NCI-H2081 (cell line): ENCODE measurements at places on chromosomes 12 and 14.

DNA sequence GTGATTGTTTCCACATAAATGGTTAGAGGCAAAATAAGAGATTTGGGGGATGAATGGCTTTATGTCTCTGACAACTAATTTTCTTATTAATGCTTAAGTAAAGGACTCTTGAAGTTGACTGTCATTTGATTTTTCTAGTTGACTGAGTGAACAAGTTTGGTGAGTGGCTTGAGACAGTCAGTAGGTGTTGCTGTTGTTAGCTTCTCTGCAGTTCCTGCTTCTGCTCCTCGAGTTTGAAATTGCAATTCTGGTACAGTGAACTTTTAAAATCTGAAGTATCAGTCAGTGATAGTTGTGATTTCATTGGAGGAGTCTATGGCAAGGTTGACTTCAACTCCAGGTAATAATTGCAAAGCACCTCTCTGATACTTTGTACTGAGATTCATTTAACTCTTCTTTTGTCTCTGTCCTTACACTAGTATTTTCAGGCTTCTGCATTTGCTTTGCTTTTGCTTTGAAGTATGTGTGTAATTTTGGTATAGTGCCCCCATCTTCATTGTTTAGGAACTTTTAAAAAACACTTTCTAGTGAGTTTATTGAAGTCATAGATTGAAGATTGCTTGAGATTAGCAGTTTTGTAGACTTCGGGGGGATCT, 415.5 kb downstream of the PCNX1 start:
- DNase-seq: peak; percentile 6

DNA sequence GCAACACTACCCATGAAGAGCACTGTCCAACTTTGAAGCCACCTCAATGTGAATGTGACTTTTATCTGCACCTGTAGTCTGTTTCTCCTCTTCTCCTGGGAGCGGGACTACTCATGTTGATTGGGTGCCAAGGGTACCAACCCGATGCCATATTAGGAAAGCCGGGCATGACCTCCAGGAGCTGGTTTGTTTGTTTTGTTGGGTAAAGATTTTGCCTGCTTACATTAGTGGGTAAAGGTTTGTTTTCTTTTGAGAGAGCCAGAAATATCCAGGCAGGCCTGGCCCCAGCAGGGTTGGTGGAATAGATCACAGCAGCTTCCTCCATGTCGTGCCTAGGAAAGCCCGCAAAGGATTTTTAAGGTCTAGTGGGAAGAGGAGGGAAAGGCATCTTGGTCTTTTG, 19.7 kb upstream of the ITPK1 start:
- DNase-seq: no peak

DNA sequence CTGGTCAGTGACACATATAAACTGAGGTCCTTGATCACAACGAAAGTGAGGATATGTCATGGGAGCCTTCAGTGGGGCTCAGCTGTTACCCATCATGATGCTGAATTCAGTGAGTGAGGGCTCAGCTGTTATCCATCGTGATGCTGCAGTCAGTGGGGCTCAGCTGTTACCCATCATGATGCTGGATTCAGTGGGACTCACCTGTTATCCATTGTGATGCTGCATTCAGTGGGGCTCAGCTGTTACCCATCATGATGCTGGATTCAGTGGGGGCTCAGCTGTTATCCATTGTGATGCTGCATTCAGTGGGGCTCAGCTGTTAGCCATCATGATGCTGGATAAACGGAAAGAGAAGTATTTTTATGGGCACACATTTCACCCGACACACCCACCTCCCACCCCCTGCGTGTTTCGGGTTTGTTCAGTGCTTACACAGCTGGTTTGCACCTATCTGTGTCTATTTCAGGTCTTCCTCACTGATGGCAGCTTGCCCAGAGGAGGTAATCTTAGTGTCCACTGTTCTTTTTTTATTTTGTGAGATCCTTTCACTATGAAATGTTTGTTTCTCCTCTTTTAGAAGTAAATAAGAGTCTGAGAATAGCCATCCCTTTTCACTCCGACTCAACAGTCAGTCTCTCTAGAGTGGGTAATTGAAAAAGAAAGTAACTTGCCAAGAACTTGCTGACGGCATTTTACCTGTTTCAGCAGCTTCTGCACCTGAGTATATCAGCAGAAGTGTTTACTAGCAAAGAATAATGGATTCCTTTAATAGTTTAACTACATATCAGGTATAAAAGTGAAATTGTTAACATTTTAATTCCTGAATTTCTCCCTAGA, 183.0 kb downstream of the ERC1 start:
- DNase-seq: peak; percentile 81

GRCh38 chr12:29589286-29589820, 91.9 kb upstream of the OVCH1 start:
- DNase-seq: no peak

DNA sequence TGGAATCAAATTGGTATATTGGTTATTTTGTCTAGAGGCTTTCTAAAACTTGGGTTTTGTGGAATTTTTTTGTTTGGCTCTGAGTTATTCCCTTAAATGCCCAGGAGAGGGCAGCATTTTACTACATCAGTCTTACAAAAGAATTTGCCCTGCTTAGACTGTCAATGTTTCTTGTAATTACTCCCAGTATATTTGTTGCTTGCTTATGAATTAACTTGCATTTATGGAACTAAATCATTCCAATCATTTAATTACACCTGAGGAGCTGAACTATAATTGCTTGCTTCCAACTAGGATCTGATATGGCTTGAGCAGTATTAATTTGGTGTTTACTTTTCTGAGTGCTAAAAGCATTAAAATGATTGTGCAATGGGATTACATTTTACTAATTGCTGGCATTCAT, 48.7 kb downstream of the MIPOL1 start:
- peak; percentile 49 for DNase-seq

GRCh38 chr14:50233166-50233950, 2.0 kb upstream of the SOS2 start:
- DNase-seq: no peak

- DNase-seq: no peak
Measured at GRCh38 chr14:76720382-76720813, 40.9 kb upstream of the VASH1 start.

GRCh38 chr12:126681676-126682075, 1585.3 kb upstream of the TMEM132C start:
- DNase-seq: no peak

DNA sequence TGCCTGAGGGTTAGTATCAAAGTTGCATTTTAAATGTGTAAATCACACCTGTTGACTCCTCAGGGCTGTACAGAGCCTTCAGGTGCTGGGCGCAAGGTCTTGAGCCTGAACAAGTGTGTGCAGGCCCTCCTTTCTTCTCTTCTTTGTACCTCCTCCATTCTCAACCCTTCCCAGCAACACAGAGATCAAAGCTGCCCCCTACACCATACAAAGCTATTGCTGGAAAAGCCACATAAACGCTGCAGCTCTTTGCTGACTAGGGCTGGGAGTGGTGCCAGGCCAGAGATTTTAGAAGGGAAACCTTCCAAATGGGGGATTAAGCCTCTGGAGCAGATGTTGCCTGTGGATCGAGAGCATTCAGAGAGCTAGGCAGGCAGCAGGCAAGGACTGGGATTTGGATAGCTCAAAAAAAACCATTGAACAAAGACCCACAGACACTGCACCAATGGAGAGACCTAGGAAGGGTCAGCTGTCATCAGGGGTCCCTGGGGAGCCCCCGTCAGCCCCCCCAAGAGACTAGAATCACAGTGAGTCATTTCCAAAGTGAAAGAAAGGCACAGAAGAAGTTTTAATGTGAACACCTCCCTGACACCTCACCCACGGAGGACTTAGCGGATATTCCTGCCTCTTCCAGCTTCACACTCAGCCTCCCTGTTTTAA, 18.2 kb upstream of the SUSD6 start:
- peak; percentile 46 for DNase-seq

GRCh38 chr14:75802486-75802885, 141.4 kb downstream of the TTLL5 start:
- no peak for DNase-seq

DNA sequence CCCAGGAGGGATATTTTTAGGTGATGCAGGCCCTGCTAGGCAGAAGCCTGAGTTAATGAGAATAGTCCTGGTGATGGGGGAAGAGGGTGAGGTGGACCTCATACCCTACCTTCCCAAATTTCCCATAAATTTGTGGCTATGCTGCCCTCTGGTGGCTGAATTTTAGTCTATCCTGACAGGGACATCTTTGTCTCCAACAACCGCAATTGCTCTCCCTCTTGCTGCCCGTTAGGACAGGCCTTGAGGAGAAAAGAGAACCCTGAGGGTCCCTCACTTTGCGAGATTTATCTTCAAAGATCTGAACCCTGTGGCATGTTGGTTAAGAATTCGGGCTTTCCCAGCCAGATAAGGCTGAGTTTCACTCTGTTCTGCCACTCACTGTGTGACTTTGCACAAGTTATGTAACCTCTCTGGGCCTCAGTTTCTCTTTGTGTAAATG, 9.8 kb upstream of the ZNF385A start:
- DNase-seq: peak; percentile 48

GRCh38 chr14:77313371-77313770, 7.3 kb downstream of the POMT2 start:
- no peak for DNase-seq

DNA sequence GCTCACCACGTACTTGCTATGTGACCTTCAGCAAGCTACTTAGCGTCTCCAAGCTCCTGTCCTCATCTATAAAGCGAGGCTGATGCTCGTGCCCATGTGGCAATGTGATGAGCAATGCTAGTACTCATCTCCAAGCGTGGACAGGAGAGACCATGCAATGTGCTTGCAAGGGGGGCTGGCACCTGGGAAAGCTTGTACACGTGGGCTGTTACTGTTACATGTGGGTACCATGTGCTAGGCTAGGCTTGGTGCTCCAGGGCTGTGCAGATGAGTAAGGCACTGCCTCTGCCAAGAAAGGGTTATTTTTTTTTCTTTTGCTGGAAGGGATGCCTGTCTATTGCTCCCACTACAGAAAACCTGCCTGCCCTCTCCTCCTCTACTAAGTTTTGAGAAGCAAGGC, 46.6 kb downstream of the TSPAN11 start:
- DNase-seq: no peak

DNA sequence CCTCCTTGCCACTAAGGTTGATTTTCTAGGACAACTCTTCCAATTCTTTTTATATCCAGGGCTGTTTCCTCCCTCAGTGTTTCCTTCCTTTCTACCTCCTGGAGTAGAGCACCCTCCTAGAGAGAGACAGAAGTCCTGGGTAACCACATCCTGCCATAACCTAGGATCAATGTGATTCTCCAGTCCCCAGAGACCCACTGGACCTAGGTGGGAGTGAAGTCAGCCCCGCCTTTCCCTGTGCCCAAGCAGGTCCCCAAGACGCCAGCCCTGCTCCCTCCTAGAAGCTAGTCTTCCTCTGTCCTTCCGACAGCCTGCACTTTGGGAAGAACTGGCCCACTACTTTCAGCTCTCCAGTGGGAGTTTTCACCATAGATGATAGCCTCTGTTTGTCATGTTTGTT, 166.8 kb upstream of the PLEKHG7 start:
- DNase-seq: no peak

GRCh38 chr12:88325076-88325815, 183.1 kb downstream of the TMTC3 start:
- no peak for DNase-seq

- no peak for DNase-seq
Measured at GRCh38 chr12:19613051-19613535, 173.8 kb downstream of the AEBP2 start.

DNA sequence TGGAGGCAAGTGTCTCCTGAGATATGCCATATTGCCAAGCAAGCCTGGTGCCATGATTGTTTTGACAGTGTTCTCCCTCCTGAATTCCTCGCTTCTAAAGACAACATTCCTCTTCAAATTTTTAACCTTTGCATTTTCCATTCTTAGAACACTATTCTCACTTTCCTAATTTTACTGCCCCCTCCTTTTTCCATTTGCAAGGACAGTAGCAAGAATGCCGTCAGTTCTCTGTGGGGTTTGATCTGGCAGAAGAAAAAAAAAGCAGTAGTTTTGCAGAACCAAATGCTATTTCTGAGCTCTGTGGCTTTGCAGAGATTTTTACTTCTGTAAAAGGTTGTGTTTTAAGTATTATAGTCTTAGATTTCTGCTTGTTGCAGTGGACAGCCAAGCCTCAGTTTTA, 295.2 kb downstream of the NUAK1 start:
- no peak for DNase-seq

DNA sequence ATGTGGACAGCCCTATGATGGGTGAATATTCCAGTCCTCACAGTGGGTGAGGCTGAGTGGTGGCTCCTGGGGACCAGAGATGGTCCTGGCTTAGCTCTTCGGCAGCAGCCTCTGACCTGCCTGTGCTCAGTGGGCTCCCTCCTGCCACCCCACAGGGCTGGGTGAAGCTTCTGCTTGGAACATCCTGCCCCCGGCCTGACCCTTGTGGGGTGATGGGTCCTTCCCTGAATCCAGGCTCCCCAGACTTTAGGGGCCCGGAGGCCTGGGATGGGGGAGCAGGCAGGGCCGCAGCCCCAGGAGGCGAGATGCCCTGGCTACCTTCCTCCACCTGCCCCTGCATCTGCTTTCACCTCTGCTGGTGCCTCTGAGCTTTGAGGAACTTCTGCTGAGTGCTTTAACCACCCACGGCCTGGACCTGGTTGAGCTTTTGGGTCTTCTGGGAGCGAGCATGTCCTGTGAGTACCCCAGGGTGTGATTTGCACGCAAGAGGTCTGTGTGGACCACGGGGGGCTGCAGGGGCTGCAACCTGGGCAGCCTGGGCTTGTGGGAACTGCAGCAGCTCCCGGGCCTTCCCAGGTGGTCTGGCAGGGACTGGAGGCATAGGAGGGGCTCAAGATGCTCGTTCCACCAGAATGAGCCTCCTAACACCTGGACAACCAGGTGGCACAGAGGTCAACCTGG, 159.5 kb downstream of the KIF26A start:
- DNase-seq: no peak

- DNase-seq: no peak
Measured at GRCh38 chr12:29187756-29188155, 38.7 kb downstream of the FAR2 start.

GRCh38 chr12:4240981-4241380, 32.6 kb upstream of the CCND2 start:
- no peak for DNase-seq

DNA sequence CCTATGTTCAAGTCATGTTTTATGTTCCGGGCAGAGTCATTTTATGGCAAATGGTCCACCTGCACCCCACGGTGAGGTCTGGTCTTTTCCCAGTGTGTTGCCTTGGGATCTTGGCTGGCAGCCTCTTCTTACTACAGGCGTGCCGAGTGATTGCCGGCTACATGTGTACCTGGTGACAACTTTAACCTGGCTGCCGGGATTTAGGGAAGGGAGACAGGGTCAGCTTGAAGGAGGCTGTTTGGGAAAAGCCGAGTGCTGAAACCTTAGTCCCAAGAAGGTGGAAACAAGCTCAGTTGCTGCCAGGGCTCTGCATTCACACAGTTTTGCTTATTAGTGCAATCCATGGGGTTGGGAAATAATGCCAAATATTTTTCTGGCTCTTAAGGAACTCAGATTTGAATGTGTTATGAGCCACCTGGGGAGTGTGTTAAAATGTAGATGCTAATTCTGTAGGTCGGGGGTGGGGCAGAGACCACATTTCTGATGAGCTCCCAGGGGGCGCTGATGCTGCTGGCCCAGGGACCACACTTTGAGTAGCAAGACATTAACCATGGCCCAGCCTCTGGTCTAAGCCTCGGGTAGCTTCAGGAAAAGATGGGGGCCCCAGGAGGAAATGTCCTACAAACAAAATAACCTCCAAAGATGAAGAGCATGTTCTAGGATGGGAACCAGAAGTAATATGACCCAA, 179.6 kb downstream of the TBX5 start:
- DNase-seq: no peak

- no peak for DNase-seq
Measured at GRCh38 chr12:64007853-64008252, 163.4 kb downstream of the SRGAP1 start.
